IPS-NIHi11 (cell line): ENCODE measurements at places on chromosomes 11 and 22.

GRCh38 chr11:32562839-32563599 lies 20.6 kb upstream of the EIF3M start:
- no peak for DNase-seq

- peak; percentile 42 for DNase-seq
Measured at GRCh38 chr22:42939941-42940653, 74.9 kb downstream of the PACSIN2 start.

- DNase-seq, result no peak
Measured at GRCh38 chr22:36921309-36922104, 8.1 kb downstream of the CSF2RB start.

DNA sequence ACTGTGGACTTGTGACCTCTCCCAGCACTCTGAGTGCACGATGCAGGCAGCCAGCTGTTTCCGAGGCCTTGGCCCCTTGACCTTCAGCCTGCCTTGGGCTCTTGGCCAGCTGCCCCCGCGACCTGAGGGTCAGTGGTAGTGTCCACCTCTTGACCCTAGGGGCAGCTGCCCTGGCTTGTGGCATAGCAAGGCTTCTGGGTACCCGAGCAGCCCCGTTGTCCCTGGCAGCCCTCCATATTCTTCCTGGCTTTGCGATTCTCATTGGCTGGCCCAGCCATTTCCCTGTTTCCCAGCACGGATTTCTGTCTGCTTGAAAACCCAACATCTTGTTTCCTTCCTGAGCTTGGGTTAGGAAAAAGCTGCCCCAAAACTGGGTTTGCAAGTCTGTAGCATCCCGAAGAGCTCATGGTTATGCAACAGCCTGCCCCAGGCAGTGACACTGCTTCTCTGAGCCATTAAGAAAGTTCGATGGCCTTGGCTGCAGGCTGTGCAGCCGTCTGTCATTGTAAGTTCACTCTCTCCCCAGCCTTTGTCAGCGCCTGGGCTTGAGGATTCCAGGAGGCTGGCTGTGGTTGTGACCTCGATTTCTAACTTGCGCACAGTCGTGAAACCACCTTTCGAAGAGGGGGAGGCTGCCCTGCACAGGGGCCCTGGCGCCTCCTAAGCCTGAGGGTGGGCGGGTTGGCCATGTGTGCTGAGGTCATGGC lies 48.8 kb downstream of the FBLN1 start:
- no peak for DNase-seq

GRCh38 chr11:35030716-35031213 lies 108.2 kb upstream of the CD44 start:
- DNase-seq, result no peak

- DNase-seq, result no peak
Measured at GRCh38 chr11:8867035-8867434, 44.0 kb upstream of the AKIP1 start.

GRCh38 chr11:66437979-66438503 lies 607 bp downstream of the MRPL11 start:
- DNase-seq, result no peak

DNA sequence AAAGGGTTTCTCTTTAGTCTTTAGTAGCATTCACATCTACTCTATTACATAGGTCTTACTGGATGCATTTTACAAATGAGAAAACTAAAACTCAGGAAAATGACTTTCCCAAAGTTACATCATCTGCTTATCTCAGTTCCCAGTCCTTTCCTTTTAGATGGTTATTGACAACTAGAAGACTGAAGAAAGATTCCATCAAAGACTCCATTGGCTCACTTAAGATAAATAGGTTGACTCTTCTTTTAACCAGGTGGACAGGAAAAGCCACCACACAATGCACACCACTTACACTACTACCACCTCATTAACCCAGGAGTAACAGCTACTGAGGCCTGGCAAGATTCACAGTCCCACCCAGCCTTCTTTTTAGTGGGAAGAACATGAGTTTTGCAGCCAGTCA lies 123.6 kb downstream of the TRIM44 start:
- no peak for DNase-seq

- no peak for DNase-seq
Measured at GRCh38 chr22:17878941-17879340, 104.7 kb upstream of the BID start.

DNA sequence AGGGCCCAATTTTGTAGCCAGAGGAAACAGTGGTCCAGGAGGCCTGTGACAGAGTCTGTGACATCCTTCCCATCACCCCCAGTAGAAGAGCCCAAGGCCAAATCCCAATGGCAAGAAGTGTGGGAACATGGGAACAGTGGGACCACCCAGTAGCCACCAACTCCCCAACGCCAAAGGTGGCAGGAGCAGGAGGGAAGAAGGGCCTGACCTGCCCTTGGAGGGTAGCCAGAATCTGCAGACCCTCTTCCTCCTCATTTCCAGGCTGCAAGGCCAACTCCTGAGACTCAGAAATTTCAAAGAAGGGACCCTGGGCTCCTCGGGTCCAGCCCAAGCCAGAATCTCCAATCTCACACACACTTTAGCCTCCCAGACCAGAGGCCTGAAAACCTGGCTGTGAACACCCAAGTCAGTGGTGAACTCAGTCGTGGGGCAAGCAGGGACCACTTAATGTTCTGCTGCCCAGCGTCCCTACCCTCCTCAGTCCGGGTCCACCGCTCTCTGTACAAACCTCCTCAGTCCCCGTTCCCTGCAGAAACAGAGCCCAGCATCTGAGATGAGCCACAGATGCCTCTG lies 6.2 kb downstream of the RAB3IL1 start:
- DNase-seq, result no peak

DNA sequence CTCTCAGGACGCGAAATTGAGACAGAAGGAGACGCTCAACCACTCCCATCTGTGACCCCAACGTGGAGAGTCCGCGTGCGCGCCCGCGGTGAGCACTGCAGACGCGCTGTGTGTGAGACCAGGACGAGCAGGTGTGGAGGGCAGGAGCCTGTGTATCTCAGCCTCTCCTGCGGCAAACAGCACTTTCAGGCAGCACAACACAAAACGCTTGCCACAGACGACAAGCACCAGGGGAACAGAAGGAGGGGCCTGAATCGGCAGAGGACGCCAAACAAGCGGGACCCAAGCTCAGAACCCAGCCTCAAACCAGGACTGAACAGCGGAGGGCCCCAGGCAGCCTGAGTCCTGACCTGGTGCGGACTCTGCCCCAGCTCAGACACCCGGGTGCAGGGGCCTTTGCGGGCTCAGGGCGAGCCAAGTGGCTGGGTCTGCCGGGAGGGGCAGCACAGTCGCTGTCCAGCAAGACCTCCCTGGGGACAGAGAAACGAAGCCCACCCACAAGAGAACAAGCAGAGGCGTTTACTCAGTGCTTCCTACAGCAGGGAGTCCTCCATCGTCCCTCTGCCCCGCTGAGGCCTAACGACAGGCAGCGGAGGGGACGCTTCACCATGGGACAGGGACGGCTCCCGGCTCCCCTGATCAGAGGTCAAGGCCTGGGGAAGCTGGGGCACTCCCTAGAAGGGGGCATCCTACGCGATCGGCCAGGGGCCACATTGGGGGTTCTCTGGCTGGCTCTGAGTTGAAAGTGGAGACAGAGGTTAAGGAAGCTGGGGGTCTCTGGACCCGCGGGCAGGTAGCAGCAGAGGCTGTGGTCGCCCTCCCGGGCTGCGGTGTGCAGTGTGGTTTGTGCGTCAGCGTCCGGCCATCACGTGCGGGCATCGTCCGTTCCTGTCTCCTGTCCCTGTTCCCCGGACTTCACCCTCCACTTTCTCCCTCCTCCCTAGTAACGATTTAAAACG lies 560.8 kb downstream of the BRD1 start:
- DNase-seq, result peak; percentile 46

DNA sequence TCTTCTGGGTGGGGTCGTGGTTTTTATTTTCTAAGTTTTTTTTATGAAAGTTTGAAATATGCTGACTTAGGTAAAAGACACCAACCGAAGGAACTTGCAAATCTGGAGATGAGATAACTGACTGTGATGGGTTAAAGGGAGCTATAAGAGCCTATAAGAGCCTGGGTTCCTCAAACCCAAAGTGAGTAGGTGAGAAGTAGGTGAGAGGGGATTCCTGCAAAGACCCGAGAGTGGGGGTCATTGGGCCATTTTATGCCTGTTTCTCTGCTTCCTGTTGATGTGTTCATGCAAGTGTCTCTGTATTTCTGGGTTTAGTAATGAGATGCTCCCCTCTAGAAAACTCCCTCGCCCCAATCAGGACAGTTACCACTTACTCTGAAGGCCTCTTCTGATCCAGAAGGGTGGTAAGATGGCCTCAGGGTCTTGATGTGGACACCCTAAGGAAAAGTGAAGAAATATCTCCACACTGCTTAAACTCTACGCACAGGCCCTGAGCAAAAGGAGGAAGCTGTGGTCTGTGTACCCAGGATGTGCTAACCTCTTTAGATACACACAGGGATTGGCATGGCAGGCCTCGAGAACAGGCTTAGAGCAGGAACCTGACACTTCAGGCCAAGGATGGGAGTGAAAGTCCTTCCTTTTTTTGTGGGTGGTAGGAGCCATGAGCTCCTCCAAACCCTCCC lies 1.8 kb downstream of the FLI1 start:
- DNase-seq, result no peak

GRCh38 chr22:30873661-30874060 lies 94.9 kb downstream of the MORC2 start:
- DNase-seq, result no peak

DNA sequence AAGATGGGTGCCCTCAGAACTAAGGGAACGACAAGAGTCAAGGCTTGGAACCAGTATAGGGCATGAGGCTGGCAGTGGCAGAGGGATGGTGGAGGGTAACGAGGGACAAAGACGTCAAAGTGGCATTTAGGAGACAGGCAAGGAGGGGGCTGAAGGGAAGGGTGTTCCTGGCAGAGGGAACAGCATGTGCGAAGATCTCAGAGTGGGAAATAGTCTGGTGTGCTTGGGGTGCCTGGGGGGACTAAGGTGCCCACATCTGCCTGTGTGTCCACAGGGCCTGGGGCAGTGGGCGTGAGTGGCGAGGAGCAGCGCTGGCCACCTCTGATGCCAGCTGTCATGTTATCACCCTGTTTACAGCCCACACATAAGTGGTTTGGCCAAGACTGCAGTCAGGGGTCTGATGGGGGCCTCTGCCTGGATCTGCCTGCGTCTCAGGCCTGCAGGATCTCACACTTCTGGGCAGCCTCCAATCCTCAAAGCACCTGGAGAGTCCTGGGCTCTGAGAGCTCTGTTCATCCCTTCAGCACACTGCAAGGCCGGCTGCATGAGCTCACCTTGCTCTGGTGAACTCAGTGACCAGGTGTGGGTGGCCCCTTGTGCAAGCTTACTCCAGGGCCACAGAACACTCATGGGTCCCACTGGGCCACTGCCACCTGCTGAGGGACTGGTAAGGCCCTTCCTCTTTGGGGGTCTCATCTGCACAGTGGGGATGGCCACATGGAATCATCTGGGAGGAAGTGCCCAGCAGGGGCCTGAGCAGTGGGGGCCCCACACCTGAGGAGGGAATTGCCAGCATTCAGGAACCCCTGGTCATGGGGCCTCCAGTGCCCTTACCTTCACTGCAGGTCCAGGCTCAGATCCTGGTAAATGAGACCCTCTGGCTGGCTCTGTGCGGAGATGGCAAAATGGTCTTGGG lies 89.7 kb upstream of the SHISAL1 start:
- DNase-seq, result no peak

DNA sequence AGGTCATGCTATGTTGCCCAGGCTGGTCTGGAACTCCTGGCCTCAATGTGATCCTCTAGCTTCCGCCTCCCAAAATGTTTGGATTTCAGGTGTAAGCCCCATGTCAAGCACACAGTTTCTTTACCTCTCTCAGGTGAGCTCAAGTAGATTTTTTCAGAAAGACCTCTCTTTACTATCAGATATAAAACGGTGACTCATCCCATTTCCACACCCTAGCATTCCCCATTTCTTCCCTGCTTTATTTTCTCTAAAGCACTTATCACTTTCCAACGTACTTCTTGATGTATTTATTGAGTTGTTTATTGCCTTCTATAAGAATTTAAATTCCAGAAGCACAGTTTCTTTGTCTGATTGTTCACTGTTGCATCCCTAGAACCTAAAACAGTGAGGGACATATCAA lies 3.7 kb downstream of the TSG101 start:
- DNase-seq, result no peak

GRCh38 chr22:42883121-42883520 lies 26.0 kb upstream of the ARFGAP3 start:
- no peak for DNase-seq

- no peak for DNase-seq
Measured at GRCh38 chr11:92854162-92854561, 115.3 kb upstream of the MTNR1B start.

GRCh38 chr11:69217276-69218105 lies 61.8 kb downstream of the SMIM38 start:
- DNase-seq, result no peak

GRCh38 chr11:119347940-119348605 lies 1.6 kb upstream of the MFRP start:
- DNase-seq, result no peak

- DNase-seq, result no peak
Measured at GRCh38 chr11:119370486-119371046, 10.9 kb downstream of the USP2 start.

DNA sequence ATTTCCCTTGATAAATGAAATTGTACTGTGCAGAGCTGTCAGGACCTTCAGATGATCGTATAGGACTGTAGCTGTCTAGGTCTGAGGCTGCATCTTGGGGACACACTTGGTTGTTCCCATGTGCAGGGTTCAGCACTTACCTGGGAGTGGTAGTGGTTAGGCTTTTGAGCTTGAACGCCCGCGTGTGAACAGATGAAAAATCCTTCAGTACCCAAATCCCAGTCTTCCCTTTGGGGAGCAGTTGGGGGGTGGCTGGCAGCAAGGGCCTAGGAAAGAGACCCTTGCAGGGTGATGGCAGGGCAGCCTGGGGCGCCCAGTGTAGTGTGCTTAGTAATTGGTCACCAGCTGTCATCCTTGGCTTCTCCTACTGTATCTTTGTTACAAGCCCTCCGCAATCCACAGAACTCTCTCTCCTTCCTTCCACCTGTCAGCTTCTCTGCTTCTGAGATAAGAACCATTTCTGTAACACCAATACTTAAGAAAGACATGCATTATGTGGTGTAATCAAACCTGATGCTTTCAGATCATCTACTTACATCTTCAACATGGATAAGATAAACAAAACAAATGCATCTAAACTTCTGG lies 64.6 kb downstream of the MORC2 start:
- DNase-seq, result no peak

- no peak for DNase-seq
Measured at GRCh38 chr11:88313441-88313840, 24.1 kb downstream of the CTSC start.

- DNase-seq, result no peak
Measured at GRCh38 chr11:62383822-62384221, 35.0 kb upstream of the SCGB1A1 start.

- DNase-seq, result no peak
Measured at GRCh38 chr11:69823641-69824265, 4.5 kb upstream of the FGF3 start.

GRCh38 chr11:112310419-112310818 lies 49.8 kb upstream of the PLET1 start:
- DNase-seq, result no peak

GRCh38 chr11:114133548-114134329 lies 74.2 kb downstream of the ZBTB16 start:
- DNase-seq, result no peak
